ENCODE measurements at places on chromosomes 2 and 18.

GRCh38 chr2:54770676-54771075, 47.2 kb downstream of the EML6 start:
- no peak for DNase-seq

GRCh38 chr18:36851202-36851590, 22.3 kb downstream of the KIAA1328 start:
- DNase-seq = no peak

DNA sequence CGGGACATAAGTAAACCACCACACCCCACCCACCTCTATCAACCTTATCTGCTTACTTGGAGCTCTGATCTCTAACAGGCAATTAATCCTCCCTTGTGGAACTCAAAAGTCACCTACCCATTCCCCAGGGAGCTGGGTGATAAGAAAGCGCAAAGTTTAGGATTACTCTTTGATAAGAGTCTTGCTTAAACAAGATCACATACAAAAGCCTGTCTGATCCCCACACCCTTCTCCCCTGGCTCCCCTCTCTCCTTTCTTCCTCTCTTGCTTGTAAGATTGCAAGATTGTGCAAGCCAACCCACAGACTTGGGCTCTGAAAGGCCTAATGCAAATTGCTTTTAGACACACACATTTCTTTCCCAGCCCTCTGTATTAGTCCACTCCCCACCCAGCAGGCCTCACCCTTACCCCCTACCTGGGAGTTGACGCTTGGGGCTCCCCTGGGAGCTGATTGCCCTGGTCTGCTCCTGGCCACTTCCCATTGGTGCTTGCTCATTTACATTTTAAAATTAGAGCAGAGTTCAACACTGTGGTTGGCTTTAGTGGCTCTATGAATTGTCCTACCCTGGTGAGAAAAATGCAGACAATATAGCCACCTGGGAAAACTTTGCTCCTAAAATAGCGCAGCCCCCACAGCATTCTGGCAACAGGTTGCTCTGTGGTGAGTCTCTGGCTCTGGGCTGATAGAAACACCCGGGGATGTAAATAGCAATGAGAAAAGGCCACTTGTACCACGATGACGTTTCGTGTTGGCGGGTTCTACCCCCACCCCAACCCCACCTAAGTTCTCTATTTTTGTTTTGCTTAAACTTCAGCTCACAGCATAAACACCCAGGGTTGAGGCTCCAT, 92.8 kb upstream of the MSH2 start:
- DNase-seq = no peak

DNA sequence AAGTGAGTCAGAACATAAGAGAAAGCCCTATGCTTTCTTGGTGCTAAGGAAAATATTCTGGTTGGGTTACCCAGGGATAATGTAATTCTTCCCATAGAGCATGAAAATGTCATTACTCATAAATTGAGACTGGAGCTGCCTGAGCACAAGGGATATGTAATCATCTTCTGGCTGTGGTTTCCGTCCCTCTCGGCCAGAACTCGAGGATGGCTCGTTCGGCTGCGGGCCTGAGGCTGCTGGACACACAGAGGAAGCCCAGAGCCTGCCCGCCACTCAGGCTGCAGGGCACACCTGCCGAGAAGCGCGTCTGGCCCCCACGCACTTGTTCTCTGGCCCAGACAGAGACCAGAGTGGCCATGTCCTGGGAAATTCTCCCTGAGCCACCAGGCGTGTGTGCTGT, 104.9 kb downstream of the ASAP2 start:
- no peak for DNase-seq

DNA sequence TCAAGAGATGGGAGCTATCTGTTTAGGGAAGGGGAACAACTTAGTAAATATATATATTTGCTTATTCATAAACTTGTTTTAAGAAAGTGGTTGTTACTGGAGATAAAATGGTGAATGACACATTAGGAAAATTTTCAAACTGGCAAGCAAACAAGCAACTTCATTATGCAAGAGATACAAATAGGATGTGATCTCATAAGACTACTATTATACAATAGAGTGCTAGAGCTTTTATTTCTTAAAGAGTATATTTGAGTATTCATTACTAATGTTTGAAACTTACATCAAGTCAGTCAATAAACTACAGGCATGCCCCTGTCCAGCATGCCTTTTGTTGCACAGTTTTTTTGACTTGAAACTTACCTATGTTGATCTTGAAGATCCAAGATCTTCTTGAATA, 355.2 kb upstream of the KCNJ3 start:
- no peak for DNase-seq

- DNase-seq = no peak
These were observed 57.9 kb upstream of the CD226 start for GRCh38 chr18:70005580-70005979.

DNA sequence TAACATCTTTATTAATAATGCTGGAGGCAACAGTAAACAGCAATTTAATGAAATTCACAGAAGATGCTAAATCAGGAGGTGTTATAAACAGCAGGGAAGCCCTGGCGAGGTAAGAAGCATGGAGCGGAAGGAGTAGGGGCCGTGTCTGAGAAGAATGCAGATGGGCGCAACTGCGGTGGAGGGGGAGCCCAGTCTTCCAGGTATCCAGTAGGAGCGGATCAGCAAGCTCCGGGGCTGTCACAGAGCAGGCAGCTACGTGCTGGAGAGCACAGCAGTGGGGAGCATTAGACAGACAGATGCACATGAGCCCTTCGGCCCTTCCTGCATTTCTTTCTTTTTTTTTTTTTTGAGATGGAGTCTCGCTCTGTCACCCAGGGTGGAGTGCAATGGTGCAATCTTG, 82.3 kb downstream of the SH3RF3 start:
- DNase-seq = no peak

DNA sequence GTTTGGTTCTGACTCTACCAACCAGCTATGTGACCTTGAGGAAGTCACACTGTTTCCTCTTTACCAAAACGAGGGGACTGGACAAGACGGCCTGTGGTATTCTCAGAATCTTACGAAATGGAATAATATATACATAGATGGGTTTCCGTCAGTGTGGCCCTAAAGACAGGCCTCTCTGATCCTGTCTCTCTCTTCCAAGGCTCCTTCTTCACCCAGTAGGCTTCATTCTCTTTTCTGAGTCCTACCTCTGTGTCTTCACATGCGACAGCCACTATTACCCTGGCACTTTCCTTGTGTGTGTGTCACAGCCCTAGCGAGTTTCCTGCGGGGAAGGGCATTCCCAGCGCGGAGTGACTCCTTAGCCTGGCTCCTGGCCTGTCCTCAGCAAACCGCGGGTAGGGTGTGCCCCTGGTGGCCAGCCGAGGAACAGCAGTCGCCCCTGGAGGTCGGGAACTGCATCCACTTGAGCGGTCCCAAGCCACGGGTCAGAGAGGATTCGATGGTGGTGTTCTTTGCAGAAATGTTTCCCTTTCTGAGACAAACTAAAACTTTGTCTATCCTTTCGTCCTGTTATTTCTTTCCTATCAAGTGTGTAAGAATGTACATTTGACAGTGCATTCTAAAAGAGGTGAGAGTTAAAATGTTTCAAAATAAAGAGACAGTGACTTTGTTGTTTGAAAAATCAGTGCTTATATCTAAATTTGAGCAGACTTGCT, 63.3 kb downstream of the RAB31 start:
- DNase-seq = peak; percentile 70

DNA sequence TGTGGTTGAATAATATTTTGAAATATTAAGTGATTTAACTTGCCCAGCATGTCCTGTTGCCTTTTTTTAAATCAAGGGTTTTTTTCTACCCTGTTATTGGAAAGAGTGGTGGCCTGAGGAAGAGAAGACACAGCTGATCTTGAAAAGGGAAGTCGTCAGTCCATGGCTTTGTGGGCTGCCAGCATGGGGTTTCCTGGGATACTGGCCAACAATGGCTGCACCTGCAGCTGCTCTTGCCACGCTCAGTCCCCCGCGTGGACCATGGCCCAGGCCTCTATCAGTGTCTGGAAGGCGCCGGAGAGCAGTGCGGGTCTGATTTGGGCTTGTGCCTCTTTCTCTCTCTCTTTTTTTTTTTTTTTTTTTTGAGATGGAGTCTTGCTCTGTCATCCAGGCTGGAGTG, 99.3 kb downstream of the ASB1 start:
- no peak for DNase-seq

DNA sequence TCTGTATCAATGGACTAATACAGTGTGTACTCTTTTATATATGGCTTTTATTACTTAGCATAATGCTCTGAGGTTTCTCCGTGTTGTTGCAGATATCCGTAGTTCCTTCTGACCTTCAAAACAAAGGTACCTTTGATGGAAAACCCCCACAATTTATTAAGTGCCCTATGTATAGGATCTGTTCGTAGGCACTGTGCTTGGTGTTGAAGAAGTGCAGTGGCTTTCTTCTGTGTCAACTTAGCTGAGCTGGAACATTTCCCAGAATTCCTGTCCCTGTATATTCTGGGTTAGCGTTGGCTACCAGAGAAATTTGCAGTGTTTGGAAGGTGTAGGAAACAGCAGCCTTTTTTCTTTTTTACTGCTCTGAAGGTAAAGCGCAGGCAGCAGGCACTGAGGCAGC, 56.3 kb upstream of the MSH2 start:
- DNase-seq = no peak

- DNase-seq = no peak
These were observed 38.0 kb upstream of the HPCAL1 start for GRCh38 chr2:10264506-10265328.

GRCh38 chr18:10519999-10520935, 5.6 kb upstream of the NAPG start:
- peak; percentile 42 for DNase-seq

GRCh38 chr2:65762068-65762467, 329.7 kb upstream of the SPRED2 start:
- no peak for DNase-seq

- DNase-seq = no peak
These were observed 103.9 kb downstream of the MGAT5 start for GRCh38 chr2:134357814-134358213.

DNA sequence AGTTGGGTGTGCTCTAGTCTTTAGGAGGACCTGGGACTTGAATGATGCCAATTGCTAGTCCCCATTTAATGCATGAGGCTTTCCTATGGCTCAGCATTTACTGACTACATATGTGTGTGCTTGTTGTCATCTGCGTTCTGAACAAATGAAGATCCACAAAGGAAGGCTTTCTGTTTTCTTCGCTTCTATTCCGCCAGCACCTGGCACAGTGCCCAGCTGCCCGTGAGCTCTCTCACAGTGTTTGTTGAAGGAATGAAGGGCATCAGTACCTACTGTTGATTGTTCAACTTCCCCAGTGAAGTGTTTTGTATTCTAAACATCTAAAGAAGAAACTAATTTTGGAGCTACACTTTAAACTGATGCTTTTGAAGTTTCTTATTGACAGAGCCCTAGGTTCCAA, 122.4 kb upstream of the LINC00305 start:
- no peak for DNase-seq

DNA sequence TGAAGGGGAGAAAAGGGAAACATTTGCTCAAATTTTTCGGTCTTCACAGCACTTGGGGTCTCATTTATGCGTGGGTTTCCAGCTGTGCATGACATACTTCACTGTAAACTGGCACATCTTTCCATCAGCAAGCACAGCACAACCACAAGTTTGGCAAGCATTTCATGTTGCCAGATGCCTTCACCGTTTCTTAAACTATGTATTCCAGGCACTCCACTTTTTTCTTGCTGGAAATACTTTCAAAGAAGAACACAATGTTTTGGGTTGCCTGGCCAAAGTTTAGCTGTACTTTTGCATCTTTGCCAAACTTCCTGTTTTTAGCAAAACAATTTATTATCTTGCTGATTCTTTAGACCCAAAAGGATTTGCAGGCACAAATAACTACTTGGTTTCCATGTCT, 194.6 kb upstream of the MEIS1 start:
- DNase-seq = no peak

- no peak for DNase-seq
These were observed 5.8 kb downstream of the IL37 start for GRCh38 chr2:112916625-112917247.

Data from stimulated activated CD4-positive, alpha-beta T cell treated with anti-CD3 and anti-CD28 coated beads, Interleukin-12 subunit alpha, Interleukin-12 subunit beta, amount 100 ng/mL, for 48 hours (primary cell).